ENCODE measurements at places on chromosomes 12 and 14.

- no peak for DNase-seq
Measured at GRCh38 chr14:103737432-103738045, 21.9 kb downstream of the ZFYVE21 start.

- no peak for DNase-seq
Measured at GRCh38 chr14:52336241-52336640, 22.1 kb downstream of the PTGER2 start.

DNA sequence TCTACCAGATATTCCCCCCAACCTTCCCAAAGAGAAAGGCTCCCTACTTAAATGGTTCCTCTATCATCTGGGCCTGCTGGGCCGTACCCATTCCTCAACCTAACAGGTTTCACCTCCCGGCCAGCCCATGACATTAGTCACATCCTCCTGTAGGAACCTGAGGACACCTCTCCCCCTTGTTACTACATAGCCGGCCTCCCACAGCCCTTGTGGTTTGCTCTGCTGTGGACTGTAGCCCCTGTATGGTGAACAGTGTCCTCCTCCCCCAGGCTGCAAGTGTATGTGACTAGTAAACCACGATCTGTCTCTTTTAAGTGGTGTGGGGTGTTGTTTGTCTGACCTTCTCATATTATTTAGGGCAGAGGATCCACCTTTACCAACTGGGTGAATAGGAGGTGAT is 371.7 kb downstream of the RGS6 start:
- DNase-seq = no peak

DNA sequence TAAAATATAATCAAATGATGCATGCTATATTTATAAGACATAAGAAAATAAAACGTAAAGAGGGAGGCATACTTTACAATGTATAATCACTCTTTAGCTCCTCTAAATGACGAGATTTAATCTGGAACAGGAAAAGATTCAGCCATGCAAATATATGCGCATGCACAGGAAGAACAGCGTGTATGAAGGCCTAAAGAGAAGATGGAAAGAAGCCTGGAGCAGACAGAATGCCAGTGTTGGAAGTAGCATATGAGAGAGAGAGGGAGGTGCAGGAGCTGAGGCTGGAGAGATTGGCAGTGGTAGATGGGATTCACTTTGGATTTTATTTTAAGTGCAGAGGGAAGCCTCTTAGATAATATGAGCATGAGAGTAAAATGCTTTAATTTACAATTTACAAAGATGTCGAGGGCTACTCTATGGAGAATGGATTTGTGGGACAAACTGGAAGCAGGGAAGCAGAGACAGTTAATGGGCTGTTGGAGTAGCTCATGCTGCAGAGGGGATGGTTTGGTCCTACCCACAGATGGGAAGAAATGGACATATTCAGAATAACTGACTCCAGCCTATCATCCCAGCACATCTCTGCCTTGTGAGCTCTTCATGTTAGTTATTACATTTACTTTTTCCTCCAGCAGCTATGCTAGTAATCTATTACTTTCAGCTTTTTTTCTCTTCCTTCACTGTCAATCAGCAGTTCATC is 411.1 kb downstream of the TMTC2 start:
- DNase-seq = no peak

GRCh38 chr14:61813096-61813606 is 50.9 kb downstream of the SNAPC1 start:
- no peak for DNase-seq

DNA sequence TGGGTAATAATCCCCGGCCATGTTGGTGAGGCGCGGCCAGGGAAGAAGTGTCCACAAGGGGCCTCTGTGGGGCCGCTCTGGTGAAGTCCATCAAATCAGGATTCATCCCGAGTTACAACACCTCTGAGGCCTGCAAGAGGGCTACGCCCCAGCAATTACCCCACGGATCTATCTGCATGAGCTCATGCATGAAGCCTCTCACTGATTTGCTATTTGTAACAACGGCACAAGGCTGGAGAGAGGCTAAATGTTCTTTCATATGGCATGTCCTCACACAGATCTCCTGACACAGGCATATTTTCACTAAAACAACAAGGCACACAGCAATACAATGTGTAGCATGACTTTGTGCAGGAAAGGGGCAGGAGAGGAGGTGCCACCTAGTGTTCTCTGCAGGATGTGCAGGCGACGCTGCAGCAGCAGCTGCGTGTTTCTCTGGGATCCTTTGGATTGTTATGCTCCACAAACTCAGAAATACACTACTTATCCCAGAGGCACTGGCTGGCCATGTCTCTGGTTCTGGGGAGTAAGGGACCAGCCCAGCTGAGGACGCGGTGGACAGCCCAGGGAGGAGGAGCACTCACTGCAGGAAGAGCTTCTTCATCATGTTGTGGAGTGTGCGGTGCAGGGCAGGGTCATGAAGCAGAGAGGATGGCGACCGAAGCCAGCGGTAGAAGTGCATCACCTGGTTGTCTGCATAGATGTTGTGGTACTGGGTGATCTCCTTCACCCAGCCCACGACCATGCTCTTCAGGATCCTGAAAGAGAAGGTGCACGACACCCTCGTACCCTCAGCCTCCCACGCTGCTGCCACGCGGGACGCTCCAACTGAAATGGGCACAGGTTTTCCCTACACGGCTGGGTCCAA is 20.2 kb downstream of the P2RX2 start:
- no peak for DNase-seq

GRCh38 chr14:76833011-76833410 is 6.8 kb downstream of the LRRC74A start:
- DNase-seq = no peak

DNA sequence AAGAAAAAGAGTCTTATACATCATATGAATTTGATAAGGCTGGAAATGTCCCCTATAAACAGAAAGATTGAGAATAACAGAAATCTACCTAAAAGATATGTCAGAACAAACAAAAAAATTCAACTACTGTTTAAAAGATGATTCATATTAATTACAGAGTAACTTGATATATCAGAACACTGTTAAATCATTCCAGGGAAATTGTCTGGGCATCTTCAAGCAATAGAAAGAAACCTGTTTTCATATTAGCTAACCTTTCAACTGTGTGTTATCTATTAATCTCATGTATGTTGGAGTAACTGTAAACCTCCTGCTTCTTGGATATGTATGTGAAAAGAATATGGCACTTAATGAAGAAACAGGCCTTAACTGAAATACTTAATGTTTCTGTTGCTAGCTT is 96.7 kb downstream of the NUBPL start:
- no peak for DNase-seq

- peak; percentile 31 for DNase-seq
Measured at GRCh38 chr12:442235-442884, 17.4 kb upstream of the B4GALNT3 start.

DNA sequence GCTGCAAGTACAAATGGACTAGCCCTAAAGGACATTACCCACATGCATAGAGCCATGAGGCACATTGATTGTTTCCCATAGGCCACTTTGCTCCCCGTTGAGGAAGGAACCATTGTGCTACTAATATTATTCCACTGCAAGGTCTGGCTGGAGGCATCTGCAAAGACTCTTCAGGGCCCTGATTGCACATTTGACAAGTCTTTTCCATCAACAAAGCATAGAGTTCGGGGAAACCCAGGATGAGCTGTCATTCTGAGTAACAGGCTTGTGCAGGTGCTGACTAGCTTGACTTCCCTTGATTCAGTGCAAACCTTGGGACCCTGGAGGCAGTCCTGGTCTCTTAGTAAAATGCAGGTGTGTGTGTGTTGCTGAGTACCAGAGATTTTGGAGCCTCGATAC is 73.8 kb downstream of the SUSD6 start:
- no peak for DNase-seq

GRCh38 chr14:35506927-35507326 is 27.0 kb upstream of the INSM2 start:
- DNase-seq = no peak

DNA sequence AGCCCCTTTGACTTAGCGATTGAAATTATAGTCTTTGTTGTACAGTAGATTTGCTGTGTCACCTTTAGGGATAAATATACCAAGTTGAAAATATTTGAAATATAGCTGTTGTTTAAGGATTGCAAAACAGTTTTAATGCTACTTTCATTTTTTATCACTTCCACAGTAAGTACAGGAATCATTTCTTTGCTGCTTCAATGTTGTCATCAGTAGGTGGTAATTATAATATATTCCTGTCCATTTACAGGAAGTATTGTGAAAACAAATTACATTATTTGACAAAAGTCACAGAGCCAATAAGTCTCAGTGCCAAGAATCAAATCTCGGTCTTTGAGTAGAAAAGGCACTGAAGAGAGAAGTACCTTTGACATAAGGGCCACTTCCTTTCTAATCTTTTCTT is 342.6 kb upstream of the RGS6 start:
- no peak for DNase-seq

DNA sequence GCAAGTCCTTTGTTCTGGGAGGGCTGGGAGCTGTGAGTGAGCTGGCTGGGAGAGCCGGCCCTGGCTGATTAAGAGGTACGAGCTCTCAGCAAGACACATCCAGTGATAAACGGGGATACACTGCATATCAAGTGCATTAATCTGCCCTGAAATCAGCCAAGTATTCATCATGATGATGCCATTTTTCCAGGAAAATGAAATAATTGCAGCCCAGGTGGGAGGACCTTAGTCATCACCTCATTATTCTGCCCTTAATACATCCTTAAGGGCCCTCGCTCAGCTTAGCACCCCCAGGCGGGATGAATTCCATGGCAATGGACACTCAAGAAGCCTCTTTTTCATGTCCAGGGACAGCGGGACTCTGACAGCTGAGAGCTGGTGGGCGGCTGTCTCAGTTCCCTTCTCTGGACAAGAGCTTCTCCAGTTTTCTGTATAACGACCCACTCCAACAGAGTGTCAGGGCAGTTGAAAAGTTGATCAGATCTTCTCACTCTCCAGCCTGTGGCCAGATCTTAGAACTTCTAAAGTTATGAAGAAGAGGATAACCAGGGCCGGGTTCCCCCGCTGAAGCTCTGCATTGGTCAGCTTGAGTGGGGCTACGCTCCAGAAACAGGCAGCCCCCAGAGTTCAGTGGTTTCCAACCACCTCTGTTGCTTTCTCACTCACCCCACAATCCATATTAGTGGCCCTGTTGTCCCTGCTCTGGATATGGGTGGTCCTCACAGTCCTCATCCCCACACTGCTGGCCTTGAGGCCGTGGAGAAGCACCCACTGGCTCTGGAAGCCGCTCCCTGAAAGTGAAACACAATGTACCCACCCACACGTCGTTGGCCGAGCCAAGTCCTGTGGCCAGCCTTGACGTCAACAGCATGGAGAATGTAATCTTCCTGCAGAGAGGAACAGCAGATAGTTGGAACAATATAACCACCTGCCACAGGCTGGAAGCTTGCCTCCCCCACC is 306.2 kb upstream of the DIO3 start:
- no peak for DNase-seq

DNA sequence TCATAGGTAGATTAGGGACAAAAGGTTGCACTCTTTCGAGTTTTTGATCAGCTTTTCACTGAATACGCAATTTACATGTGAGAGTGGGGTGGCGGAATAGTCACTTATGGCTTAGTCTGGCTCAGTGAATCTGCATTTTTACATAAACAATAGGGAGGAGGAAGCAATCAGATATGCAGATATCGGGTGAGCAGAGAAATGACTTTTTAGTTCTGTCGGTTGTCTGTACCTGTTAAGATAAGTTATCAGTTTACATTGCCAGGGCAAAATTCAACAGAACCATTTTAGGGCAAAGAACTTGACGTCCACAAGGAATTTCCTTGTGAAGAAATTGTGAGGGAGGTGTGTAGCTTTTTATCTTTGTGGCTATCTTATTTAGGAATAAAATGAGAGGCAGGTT is 15.4 kb upstream of the EGLN3 start:
- DNase-seq = no peak

DNA sequence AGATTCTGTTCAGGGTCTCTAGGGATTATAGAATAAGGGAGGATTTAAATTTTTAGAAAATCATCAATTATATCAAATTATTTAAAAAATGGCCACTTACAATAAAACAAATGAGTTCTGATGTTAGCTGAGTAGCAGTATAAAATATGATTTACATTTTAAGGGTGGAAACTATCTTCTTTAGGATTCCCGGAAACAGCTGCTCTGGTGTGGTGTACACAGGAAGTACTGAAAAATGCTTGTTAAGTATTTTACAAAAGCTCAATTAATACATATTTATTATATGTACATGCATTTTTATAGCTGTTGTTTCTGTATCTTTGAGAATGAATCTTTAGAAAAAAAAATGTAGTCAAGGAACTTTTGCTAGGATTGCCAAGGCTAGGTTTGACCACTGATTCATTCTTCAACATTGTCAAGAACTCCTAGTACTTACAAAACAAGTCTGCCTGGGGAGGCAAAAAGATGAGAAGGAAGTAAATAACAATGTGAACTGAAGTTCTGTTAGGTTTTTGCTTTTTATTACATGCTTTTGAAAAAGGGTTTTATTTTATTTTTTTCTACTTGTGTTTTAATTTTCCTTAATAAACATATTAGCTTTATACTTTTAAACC is 48.0 kb downstream of the ARF6 start:
- no peak for DNase-seq

DNA sequence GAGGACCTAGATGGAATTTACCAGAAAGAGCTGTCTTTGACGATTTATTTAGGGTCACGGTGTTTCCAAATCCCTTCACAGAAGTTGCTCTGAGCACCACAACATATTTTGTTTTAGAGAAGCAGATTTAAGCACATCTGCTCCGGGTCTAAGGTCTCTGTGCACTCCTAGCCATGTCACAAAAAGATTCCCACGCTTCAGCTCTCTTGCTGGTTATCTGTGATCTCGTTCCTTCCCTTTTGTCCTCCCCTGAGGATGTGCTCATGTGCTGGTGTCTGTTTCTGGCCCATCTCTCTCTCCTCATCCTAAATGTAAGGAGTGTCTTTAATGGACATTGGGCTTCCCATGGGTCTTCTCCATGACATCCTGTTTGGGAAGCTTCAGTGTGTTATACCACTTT is 53.7 kb upstream of the GNPNAT1 start:
- DNase-seq = no peak

DNA sequence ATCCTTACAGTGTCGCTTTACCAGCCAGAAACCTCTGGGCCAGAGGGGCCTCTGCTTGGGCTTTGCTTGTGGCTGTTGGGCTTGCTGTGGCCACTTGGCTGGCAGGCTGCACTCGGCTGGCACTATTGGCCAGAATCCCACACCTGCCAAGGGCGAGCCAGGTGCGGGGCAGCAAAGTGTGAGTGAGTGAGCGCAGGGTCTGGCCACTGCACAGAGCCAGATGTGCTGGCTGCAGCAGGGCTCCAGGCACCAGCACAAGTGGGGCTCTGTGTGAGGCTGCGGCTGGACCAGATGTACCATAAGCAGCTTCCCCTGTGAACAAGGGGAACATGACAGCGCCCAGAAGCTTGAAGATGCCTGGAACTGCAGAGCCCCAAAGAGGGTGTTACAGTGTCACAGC is 33.5 kb upstream of the ARID2 start:
- DNase-seq = no peak

DNA sequence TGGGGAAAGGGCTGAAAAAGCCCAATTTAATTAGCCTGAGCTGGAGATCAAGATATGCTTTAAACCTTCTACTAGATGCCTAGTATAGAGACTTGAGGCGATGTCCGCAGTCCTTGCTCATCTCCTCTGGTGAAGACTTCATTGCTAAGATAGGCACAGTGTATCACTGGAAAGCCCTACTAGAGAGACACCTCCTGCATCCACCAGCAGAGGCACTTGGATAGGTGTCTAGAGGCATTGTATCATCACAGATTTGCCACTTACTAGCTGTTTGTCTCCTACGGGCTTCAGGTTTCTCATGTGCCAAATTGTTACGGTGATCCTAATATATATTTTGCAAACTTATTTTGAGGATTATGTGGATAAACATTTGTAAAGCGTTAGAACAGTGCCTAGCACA is 1048.5 kb downstream of the GALC start:
- no peak for DNase-seq

GRCh38 chr14:24958271-24958670 is 91.7 kb downstream of the STXBP6 start:
- no peak for DNase-seq

Measured in T-helper 17 cell (primary cell).